ENCODE measurements at places on chromosomes 3 and 15.
A peak's percentile ranks its signal among the peaks of the same experiment; 100 is the strongest.

DNA sequence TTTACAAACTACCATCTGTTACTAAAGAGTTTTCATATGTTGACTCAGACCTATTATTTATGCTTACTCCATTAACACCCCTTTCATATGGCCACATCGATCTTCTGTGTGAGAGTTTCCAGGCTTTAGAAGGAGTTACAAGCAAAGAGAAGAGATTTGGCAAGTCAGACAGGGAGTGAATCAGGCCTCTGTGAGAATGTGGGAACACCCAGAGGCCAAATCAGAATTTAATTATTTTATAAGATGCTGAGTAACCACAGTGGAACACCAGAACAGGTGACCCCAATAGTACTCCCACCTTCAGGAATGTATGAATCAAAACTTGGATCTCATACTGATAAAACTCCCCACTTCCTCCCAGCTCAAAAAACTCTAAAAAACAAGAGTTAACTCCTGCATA lies 42.0 kb downstream of the IFT57 start:
- no peak for DNase-seq

GRCh38 chr15:46322753-46323152 lies 687.9 kb downstream of the SQOR start:
- no peak for DNase-seq

- DNase-seq = no peak
Measured at GRCh38 chr3:52117537-52117936, 36.7 kb downstream of the POC1A start.

DNA sequence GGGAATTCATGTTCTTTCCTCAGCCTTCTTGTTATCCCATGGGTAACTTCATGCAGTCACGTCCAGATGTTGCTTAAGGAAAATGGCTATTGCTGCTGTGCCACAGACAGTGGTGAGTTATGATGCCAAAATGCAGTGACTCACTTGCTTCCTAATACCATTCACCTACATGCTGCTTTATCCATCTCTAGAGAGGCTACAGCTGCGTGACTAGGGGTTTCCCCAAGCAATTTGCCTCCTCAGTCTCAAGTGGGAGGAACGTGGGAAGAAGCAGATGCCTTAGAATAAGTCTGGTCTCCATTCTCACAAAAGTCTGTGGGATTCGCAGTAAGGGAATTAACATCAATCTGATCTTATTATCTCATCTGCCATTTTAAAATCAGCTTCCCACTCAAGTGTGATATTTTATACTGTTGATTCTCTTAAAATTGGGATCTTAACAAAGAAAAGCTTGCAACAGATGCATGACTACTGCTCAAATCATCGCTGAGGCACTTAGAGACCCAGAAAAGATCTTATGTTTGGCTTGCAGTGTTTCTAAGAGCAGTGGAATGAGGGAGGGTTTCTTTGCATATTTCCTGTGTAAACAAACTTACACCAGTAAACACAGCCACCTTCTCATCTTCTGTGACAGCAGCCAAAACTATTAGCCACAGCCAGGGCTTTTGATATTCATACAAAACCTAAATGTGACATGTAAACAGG lies 62.0 kb upstream of the ACP3 start:
- DNase-seq = no peak

GRCh38 chr3:48232232-48232631 lies 8.7 kb upstream of the ZNF589 start:
- no peak for DNase-seq

- no peak for DNase-seq
Measured at GRCh38 chr3:72082776-72083462, 298.0 kb upstream of the PROK2 start.

- no peak for DNase-seq
Measured at GRCh38 chr3:119779731-119780383, 2.0 kb upstream of the NR1I2 start.

DNA sequence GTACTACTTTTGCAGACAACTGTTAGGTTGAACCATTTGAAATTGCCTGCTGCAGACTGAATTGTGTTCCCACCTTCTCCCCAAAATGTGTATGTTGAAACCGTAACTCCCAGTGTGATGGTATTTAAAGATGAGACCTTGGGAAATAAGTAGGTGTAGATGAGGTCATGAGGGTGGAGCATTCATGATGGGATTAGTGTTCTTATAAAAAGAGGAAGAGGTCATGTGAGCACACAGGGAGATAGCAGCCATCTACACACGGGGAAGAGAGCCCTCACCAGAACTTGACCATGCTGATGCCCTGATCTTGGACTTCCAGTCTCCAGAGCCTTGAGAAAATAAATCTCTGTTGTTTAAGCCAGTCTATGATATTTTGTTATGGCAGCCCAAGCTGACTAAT lies 17.4 kb upstream of the FHIT start:
- no peak for DNase-seq

DNA sequence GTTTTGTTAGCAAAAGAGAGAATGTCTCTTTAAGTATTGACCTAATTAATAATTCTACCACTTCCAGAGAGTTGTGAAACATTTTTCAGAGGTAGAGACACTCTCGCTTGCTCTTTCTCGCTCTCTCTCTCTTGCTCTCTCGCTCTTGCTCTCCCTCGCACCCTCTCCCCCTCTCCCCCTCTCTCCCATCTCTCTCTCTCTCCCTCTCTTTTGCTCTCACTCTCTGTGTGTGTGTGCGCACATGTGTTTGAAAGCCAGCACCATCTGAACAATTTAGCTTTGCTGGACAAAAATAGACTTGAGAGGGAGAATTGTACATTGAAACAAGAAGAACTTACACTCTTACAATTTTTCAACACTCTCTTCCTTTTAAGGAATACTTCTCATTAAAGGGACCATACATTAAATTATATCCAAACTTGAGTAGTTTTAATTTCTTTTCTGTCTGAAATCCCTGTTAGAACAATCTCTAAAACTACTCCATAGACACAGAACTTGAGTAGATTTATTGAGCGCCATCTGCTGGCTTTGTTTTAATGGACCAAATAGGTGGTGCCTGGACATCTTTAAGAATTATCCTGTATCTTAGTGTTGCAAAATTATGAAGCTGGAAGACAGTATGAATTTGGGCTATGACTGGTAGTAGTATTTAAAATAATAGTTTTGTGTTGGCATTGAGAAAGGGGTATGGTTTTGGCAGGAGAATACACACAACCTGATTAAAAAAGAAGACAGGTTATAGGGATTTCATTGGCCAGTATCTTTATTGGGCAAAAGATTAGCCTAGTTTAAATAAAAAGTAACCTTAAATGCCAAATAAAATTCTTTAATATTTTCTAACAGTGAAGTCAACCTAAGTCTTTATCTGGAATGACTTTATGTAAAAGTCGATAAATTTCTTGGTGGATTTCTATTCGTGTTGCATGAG lies 124.6 kb downstream of the AKAP13 start:
- DNase-seq = peak; percentile 20

- DNase-seq = no peak
Measured at GRCh38 chr3:116247605-116248004, 197.7 kb downstream of the LSAMP start.

DNA sequence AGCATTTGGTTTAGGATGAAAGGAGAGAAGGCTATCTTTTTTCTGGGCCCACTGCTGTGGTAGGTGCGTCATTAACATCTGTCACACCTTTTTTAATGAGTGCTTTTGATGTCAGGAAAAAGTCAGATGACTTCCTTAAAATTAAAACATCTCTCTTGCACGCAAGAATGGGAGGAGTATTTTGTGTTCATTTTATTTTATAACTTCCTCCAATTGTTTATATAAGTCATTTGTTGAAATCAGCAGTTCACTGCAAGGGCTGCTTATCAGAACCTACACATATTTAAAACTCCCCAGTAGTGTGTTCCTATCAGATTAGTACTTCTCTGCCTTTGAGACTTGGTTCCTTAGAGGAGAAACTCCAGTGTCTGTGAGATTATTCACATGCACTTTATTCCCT lies 143.8 kb downstream of the NEO1 start:
- no peak for DNase-seq

- DNase-seq = no peak
Measured at GRCh38 chr15:48084759-48085590, 35.8 kb upstream of the SLC24A5 start.

- no peak for DNase-seq
Measured at GRCh38 chr3:43072361-43072760, 33.5 kb downstream of the POMGNT2 start.

- DNase-seq = no peak
Measured at GRCh38 chr3:157409516-157409915, 27.1 kb upstream of the PTX3 start.

DNA sequence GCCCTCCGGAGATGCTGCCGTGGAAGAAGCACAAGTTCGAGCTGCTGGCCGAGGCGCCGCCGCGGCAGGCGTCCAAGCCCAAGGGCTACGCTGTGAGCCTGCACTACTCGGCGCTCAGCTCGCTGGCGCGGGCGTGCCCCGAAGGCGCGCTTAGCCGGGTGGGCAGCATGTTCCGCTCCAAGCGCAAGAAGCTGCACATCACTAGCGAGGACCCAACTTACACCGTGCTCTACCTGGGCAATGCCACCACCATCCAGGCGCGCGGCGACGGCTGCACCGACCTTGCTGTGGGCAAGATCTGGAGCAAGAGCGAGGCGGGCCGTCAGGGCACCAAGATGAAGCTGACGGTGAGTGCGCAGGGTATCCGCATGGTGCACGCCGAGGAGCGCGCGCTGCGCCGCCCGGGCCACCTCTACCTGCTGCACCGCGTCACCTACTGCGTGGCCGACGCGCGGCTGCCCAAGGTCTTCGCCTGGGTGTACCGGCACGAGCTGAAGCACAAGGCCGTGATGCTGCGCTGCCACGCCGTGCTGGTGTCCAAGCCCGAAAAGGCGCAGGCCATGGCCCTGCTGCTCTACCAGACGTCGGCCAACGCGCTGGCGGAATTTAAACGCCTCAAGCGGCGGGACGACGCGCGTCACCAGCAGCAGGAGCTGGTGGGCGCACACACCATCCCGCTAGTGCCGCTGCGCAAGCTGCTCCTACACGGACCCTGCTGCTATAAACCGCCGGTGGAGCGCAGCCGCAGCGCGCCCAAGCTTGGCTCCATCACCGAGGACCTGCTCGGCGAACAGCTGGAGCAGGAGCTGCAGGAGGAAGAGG lies 1.3 kb downstream of the FAM43A start:
- DNase-seq = peak; percentile 72

GRCh38 chr3:100401674-100402041 lies 319 bp downstream of the LNP1 start:
- DNase-seq = no peak

DNA sequence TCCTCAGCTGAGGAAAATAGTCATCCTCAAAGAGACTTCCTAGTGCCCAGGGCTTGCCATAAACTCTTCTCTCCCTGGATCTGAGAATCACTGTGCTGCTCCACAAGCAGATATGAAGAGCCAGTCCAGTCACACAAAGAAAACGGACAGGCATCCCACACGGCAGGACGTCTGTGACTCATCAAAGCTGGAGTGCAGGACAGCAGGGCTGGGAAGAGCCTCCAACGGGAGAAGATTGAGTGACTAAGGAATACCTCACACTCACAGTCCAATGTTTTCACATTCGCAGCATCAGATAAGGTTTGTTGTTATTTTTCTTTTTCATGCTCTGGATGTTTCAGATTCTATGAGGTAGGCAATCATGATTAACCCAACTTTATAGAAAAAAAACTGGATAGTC lies 57.8 kb downstream of the NEK10 start:
- no peak for DNase-seq
